ENCODE measurements at places on chromosomes 6 and 20.

DNA sequence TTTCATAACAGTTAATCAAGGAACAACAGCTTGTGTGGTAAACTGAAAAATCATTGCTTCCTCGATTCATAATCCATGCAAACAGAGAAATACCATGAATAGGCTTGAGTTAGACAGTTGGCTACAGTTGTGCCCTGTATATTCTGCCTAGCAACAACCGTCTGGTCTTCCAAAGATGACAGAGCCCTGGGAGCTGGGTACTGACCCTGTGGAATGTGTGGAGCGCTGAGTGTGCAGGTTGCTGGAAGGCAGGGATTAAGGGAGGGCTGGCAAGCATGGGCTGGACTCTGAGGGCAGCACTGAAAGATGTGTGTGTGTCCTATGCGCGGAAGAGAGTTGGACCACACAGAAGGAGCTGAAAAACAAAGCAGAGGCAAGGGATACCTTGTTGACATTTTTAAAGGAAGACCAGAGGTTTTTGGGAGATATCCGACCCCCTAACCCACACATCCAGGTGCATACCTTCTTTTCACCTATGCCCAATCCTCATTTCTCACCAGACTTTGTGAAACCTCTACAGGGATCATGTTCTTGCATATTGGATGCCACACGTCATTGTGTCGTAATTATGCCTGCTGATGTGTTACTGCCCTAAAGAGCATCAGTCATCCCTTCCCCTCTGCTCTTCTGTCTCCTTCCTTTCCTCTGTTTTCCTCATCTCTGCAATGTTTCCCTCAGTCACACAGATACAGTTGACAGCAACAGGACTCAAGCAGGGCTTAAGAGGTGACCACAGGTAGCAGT is 58.2 kb upstream of the VGLL2 start:
- no peak for DNase-seq

DNA sequence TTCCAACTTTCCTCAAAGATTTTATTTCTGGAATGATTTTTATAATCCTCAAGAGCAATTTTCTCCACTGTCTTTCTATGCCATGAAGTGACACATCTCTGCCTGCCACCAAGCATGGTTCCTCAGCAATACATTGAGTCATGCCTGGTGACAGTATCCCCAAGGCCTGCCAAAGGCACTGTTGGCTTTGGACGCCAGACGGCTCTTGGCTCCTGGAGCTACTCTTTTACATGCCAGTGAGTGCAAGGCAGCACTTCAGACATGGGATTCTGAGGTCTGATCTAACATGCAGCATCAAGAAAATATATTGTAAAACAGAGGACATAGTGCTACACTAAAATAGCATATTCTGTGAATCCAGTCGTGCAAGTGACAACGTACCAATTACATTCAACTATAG is 20.1 kb upstream of the PLEKHG1 start:
- no peak for DNase-seq

DNA sequence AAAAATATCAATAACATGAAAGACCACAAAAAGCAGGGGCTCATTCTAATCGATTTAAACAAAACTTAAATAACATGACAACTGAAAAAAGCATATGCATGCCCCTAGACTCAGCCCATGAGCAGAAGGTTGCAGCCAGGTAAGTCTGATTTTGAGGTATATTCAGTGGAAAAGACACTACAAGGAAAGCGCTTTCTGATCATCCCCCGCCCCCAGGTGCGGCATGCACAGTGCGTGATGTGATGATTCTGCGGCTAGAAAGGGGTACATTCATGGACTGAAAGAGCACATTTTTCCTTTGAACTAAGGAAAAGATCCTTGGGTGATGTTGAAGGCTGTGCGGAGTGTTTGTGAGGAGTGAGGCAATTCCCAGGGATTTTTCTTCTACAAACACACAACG is 16.9 kb upstream of the FOXC1 start:
- DNase-seq, result no peak

GRCh38 chr6:156807028-156807427 is 29.9 kb downstream of the ARID1B start:
- DNase-seq, result no peak

DNA sequence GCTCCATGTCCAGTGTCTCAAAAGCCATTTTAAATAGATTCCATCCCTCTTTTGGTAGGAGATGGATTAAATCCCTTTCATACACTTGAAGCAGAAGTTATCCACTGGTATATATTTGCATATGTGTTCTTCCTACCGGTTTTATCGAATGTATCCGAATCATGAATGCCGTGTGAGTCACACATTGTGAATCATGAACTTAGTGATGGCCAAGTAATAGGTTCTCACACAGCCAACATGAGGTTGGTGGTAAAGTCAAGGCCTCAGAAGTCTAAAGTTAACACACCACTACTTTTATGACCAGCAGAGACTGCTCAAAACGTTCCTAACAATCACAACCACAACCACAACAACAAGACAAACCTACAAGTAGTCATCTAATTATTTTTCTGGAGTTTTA is 345.5 kb downstream of the THBS2 start:
- peak; percentile 78 for DNase-seq

- DNase-seq, result no peak
Measured at GRCh38 chr20:3901028-3901705, 12.0 kb downstream of the PANK2 start.

DNA sequence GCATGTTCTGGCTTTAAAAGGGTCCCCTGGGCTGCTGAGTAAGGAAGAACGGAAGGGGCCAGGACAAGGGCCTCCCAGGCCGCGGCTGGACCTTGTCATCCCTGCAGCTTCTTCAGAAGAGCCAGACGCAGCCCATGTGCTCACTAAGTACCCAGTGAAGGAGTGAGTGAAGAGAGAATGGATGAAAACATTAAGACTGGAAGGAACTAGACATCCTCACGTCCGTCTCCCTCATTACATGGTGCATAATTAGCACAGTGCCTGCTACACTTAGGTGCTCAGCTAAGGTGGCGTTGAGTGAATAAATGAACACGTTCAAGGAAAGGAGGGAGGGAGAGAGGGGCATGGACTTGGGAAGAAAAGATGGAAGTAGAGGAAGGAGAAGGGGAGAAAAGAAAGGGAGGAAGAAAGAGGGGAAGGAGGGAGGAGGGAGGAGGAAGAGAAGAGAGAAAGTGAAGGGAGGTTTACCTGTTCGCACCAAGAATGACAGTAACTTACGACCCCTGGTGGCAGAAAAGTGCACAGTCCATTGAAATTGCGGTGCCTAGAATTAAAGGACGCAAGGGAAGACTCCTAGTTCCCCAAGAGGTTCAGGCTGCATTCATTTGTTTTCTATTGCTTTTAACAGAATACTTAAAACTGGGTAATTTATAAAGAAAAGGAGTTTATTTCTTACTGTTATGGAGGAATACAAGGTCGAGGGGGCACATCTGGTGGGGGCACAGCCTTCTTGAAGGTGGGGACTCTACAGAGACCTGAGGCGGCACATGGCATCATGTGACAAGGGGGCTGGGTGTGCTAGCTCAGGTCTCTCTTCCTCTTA is 8.0 kb downstream of the TP53RK start:
- DNase-seq, result peak; percentile 53

- no peak for DNase-seq
Measured at GRCh38 chr6:139150920-139151319, 16.0 kb downstream of the HECA start.

DNA sequence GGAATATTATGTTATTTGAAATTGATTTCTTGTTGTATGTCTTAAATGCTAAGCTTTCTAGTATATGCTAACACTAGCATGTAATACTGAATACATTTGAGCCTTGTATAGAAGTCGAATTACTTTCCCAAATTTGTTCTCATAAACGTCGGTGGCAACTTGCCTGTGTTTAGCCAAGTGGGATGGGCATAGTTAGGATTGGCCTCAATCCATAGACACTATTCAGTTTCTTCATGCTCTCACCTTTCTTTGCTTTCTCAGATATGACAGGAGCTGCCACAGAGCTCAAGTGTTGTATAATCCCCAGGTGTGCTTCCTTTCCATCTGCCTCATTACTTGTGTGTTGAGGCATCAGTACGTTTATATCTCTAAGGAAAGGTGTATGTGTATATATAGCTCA is 19.3 kb downstream of the ZNF334 start:
- no peak for DNase-seq

GRCh38 chr6:164396071-164397047 is 913.0 kb downstream of the C6orf118 start:
- DNase-seq, result no peak

GRCh38 chr6:9439621-9440330 is 975.1 kb downstream of the TFAP2A start:
- no peak for DNase-seq

DNA sequence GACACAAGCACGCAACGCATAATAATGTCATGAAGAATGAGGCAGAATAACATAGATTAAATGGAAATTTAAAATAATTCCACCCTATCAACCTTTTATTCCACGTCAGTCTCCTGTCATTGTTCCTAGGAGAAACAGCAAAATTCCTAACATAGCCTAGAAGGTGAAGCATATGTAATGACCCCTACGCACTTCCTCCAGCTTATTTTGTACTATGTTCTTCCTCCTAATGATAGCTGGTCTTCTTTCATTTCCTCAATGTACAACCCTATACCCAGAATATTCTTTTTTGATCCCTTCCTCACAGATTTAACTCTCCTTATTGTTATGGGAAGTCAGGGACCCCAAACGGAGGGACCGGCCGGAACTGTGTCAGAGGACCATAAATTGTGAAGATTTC is 122.0 kb upstream of the CARMIL1 start:
- no peak for DNase-seq

- DNase-seq, result no peak
Measured at GRCh38 chr6:13398069-13398381, 69.7 kb upstream of the TBC1D7 start.

- DNase-seq, result no peak
Measured at GRCh38 chr6:57094689-57095088, 4.7 kb downstream of the ZNF451 start.

- DNase-seq, result no peak
Measured at GRCh38 chr20:44151621-44152416, 35.2 kb downstream of the JPH2 start.

GRCh38 chr6:152112491-152113261 is 305.2 kb downstream of the ESR1 start:
- DNase-seq, result no peak

- peak; percentile 38 for DNase-seq
Measured at GRCh38 chr6:83511901-83512681, at the start of gene PRSS35. TSS of gene PRSS35 (plus strand) at chr6:83512534. CDS start at chr6:83523442, 10,908 bp downstream.

GRCh38 chr6:42251911-42252637 is 34.4 kb upstream of the MRPS10 start:
- peak; percentile 9 for DNase-seq

Data from brain microvascular endothelial cell (primary cell).